ENCODE measurements at places on chromosomes 1 and 21.

DNA sequence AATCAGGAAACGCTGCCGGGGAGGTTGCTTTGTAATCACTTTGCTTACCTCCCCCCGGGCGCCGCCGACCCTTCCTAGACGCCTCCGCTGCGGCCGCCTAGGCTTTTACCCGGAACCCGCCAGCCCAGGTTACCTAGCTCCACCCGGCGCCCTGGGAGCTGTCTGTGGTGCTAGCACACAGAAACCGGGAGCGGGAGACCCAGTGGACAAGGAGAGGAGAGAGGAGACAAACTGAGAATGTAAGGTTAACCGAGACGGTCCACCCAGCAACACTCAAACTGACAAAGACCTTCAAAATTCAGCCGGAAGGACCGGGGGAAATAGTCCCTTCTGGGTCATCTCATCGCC, 9.8 kb downstream of the BARHL2 start:
- DNase-seq, result no peak

GRCh38 chr1:57235730-57236510, 187.9 kb downstream of the DAB1 start:
- DNase-seq, result no peak

DNA sequence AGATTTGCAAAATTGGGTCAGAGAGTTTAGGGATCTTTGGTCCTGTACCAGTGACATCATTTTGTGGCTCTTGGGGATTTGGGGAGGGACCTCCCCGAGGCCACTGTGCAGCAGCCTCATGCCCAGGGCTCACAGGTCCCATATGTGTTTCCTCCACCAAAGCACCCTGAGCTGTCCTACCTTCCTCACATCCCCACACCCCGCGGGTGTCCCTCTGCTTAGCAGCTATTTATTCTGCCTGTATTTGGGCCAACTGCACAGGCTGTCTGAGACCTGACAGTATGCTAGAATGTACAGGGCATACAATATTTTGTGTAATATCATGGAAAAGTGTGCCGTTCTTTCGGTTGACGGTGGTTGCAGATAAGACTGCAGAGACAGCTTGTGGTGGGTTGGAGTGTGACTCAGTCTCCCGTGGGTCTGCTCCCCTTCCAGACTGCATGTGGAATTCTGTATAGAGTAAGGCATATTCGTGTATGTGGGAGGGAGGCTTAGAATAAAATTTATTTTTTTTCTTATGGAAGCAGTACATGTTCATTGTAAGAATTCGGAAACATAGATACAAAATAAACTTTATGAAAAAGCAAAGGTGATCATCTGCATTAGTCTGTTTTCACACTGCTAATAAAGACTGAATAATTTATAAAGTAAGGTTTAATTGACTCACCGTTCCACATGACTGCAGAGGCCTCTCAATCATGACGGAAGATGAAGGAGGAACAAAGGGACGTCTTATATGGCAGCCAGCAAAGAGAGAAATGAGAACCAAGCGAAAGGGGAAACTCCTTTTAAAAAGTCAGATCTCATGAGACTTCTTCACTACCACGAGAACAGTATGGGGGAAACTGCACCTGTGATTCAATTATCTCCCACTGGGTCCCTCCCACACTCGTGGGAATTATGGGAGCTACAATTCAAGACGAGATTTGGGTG, 84.4 kb downstream of the ADARB1 start:
- no peak for DNase-seq

GRCh38 chr1:40823345-40823744, 38.8 kb downstream of the CITED4 start:
- DNase-seq, result no peak

- DNase-seq, result no peak
Observed at GRCh38 chr21:46504666-46505065, 46.0 kb downstream of the DIP2A start.

DNA sequence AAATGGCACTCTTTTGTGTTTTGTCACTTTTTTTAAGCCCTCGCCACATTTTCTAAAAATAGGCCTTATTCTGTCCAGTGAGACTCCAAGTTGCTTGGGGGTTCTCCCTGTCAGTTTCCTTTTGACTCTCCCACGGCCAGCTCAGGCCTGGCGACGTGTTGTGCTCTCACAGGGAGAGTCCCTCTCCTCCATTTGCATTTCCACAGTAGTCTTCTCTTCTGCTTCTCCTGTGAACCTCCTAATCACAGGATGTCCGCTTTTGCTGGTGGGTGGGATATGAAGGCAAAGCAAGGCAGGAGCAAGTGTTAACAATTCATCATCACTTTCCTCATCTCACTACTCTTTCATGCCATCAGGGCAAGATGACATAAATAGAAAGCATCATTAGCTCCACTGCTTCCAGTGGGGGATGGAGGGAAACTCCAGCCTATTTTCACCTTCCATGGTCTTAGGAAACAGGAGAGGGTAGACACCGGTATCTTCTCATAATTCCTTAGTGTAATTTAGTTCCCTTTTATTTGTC, 99.8 kb downstream of the INTS7 start:
- DNase-seq, result no peak

GRCh38 chr1:21904704-21905520, 32.2 kb downstream of the HSPG2 start:
- no peak for DNase-seq

DNA sequence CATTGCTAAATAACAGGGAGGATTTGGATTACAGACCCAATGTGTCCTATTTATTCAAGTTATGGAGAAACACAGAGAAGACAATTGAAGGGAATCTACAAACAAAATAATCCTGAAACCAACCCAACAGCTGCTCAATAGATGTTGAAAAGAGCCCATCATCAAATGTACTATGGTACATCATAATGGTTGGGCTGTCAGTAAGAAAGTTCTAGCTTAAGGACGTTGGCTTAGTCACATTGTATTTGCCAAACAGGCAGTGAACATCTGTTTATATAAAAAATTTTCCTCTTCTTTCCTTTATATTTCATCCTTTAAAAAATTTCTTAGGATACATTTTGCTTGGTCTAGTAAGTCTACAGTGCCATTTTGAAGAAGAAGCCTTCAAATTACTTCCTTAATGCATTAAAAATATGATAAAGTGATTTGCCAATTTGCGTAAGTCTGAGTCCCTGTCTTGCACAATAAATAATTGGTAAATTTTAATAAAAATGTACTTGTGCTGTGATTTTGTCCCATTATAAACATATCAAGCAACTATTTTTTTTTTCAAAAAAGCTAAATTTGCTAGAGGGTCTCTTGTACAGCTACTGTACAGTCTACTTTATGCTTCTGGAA, 14.4 kb downstream of the MAP3K7CL start:
- no peak for DNase-seq

DNA sequence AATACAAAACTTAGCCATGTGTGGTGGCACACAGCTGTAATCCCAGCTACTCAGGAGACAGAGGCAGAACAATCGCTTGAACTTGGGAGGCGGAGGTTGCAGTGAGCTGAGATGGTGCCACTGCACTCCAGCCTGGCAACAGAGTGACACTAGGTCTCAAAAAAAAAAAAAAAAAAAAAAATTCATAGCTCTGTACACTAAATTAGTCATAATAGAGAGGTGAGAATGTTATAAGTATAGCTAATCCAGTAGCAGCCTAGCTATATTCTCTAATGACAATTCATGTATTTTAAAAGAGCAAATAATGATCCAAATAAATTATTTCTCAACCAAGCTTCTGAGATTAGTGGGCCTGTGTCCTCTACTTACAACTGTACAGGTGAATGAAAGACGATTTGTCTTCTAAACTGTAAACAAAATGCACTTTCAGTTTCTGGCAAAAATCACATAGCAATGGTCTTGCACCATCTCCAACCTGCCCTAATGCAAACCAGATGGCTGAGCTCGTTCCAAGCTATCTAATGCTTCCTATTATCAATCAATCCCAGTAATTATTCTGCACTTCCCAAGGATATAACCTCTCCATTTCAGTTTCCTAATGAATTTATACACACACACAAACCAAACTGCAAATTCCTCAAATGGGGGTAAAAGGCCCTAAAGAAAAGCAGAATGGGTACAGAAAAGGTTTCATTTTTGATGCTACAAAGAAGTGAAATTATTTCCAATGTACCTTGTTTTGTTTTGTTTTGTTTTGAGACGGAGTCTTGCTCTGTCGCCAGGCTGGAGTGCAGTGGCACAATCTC, 56.5 kb downstream of the GATAD2B start:
- no peak for DNase-seq

DNA sequence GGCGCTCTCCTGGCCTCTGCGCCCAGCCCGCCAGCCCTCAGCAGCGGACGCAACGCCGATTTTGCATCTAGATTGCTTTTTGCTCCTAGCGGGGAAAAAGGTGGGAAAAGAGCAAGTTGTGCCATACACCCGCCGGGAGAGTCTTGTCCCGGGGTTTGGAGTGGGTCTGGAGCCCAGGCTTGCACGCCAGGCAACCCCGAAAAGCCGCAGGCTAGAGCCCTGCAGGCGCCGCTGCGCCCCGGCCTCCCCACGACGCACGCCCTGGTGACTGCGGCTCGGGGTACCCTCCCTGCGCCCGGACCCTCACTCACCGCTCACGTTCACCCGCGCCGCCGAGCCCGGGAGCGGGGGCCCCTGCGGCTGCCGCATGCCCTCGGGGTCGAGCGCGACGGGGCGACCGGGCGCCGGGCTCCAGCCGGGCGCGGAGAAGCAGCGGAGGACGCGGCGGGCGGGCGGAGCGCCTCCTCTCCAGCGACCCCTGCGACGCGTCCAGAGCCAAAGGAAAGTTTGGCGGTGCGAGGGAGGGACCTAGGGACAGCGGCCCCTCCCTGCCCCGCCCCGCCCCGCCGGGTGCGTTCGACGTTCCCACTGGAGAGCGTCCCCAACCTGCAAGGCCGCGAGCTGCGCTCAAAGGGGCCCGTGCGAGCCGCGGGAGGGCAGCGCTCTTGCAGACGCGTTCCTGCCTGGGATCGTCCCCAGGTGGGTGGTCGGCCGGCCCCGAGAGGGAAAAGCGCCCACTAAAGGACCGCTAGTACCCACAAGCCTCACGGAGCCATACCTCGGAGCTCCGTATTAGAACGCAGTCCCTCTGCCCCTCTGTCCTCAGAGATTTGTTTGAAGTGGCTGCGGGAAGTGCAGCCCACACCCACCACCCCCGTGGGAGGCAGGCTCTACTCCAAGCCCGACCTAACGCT, at the start of gene LPAR3:
LPAR3 (minus strand) TSS at position 502 of the 914 bp plus-strand sequence. CDS start 27,086 bp downstream, outside the sequence.
- DNase-seq, result no peak

DNA sequence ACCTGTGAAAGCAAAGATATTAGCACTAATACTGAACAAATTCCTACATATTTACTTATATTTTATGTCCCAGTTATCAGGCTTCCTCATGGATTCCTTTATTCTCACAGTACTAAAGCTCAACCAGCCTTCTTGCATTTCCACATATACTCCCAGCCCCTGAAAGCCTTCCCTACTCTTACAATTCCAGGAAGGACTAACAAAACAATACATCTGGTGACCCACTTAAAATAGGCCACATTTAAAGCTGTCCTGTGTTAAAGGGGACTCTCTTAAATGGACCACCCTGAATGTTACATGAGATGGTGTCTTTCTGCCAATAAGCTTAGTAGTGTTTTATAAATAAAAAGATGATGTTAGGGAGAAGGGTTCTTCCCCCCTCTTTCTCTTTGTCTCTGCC, 54.4 kb downstream of the NTMT2 start:
- DNase-seq, result no peak

DNA sequence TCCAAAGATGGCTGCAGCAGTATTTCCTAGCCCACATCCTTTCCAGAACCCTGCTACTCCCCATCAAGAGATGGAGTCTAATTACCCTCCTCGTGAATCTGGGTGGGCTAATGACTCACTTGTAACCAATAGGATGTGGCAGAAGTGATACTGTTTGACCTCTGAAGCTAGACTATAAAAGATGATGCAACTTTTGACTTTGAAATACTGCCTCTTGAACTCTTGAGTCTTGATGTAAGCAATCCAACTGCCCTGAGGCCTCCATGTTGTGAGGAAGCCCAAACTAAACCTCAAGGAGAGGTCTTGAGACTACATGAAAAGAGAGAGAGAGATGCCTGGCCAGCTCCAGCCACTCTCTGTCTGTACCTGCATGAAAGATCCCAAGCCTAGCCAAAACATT, 29.5 kb downstream of the LMO4 start:
- DNase-seq, result no peak
